ENCODE measurements at places on chromosomes 6 and 20. TPM values are rescaled to one million over a fixed set of nuclear protein-coding genes. Genes with fewer than 3 reads are reported as not detected.

The DAAM2 gene
- 45.2 TPM for total RNA-seq

The CARMIL1 gene
- 8.2 TPM for total RNA-seq

The LY6G6F gene
- not detected for total RNA-seq

DNA sequence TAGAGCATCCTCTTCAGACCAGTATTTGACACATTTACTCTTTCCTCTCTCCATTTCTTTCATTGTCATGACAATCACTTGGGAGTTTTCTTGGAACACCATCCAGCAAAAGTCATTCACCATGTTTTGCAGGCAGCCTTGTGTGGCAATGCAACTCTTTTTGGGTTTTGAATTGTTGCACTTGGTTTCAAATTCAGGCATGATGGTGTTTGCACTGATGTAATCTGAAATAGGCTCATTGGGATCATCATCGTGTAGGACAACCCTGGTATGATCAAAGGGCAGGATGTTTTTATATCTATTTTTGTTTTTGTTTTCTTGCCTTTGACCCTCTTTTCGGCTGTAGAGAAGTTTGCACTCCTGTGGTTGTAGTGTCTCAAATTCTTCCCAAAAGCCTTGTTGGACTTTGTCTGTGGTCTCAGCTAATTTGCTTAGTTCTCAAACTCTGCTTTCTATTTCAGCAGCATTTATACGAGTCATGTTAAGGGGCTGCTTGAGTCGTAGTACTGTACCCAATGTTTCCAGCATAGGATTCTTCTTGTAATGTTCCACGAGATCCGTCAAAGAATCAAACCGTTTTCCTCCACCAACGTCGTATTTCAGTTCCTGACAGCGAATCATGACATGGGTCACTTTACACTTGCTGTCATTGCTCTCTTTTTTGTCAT, 160.8 kb upstream of the TNFAIP3 start:
- DNase-seq: no peak

DNA sequence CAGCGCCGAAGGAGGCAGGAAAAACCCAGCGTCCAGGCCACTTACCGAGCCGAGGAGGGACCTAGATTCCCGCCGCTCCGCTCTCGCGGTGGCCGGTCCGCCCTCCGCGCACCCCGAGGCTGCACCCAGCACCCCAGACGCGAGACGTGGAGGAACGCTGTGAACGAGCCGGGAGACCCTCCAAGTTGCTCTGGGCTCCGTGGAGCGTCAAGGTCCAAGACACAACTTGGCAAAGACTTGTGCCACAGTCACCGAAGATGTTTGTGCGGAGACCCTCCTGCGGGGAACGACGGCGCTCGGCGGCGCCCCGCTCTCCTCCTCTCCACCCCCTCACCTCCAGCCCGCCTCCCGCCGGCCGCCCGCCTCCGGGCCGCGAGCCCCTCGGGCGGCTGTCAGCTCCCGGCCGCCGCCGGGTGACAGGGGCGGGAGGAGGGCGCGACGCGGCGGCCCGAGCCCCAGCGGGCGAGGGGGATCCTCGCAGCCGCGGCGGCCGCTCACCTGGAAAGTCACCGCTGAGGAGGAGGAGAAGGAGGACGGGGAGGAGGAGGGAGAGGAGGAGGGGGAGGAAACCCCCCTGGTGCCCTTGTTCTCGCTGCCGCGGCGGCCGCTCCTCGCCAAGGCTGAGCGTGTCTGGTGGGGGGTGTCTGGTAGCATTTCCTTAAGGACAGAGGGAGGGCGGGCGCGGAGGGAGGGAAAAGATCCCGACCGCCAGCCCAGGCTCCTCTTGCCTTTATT, 637 bp upstream of the HIVEP2 start:
- no peak for DNase-seq

GRCh38 chr6:109671733-109672132, 19.3 kb downstream of the AK9 start:
- no peak for DNase-seq

DNA sequence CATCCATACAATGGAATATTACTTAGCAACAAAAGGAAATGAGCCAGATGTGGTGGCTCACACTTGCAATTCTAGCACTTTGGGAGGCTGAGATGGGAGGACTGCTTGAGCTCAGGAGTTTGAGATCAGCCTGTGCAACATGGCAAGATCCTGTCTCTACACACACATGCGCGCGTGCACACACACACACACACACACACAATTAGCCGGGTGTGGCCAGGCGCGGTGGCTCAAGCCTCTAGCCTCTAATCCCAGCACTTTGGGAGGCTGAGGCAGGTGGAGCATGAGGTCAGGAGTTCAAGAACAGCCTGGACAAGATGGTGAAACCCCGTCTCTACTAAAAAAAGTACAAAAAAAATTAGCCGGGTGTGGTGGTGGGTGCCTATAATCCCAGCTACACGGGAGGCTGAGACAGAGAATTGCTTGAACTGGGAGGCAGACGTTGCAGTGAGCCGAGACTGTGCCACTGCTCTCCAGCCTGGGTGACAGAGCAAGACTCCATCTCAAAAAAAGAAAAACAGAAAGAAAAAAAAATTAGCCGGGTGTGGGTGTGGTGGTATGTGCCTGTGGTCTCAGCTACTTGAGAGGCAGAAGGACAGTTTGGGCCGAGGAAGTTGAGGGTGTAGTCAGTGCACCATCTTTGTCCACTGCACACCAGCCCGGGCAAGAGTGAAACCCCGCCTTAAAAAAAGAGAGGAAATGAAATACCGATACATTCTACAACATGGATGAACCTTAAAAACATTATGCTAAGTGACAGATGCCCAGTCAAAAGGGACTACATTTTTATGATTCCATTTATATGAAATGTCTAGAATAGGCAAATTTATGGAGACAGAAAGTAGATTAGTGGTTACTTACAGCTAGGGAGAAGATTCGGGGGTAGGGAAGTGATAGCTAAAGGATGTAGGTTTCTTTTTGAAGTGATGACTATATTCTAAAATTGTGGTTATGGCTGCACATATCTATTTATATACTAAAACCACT, 52.5 kb downstream of the RBL1 start:
- DNase-seq: no peak

DNA sequence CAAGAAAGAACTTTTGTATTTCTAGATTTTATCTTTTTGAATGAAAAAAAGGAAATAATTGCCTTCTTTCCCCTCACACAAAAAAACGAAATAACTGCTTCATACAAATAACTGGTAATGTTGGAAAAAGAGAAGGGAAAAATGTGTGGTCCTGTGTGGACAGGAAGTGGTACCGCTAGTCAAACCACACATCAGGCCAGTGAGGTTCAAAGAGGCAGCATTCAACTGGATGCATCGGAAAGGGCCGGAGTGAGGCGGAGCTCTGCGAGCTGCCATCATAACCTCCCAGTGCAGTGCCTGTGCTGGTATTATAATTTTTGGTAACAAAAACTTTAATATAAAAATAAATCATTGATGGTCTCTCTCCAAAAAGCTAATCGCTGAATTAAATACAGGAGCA, 111.2 kb downstream of the IRF4 start:
- DNase-seq: no peak

- no peak for DNase-seq
Observed at GRCh38 chr6:21710216-21710615, 116.7 kb downstream of the SOX4 start.

- DNase-seq: no peak
Observed at GRCh38 chr6:73644941-73645591, 8.7 kb downstream of the SLC17A5 start.

- DNase-seq: no peak
Observed at GRCh38 chr6:15352845-15353244, 107.0 kb downstream of the JARID2 start.

GRCh38 chr6:56730663-56731529, 88.2 kb upstream of the DST start:
- no peak for DNase-seq

DNA sequence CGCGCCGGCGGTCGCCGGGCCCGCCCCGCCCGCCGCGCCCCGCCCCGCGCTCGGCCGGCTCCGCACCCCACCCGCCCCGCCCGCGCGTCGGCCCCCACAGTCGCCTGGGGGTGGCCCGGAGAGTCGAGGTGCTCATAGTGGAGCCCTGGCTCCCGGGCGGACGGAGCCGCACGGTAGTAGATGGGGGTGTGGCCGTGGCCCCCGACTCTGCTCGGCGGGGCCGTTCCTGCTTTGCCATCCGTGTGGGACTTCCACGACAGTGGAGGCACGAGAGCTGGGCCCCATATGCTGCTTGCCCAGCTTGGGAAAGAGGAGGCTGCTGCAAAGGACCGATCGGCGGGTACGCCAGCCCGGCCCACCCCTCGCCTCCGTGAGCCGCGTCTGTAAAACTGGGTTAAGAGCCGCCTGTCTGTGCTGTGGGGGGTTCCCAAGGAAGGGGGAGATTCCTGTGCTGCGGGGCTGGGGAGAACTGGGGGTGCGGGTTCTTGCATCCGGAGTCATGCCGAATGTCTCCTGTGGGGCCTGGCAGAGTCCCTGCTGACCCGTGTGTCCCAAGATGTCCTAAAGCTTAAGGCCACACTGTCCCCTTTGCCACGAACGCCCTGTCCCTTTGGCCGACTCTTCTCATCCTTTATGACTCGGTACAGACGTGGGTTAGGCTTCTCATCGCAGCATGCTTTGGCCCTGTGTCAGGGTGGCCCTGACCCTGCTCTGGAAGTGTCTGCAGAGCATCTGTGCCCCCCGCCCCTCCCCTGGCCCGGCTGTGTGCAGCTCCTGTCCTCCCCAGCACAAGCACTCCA, at the start of gene OPRL1:
Gene OPRL1, plus strand, starts transcription at position 70 of the 800 bp plus-strand sequence. CDS start 12,639 bp downstream, outside the sequence.
- DNase-seq: no peak

- DNase-seq: peak; percentile 10
Observed at GRCh38 chr20:24968278-24968800, 19.3 kb downstream of the CST7 start.

DNA sequence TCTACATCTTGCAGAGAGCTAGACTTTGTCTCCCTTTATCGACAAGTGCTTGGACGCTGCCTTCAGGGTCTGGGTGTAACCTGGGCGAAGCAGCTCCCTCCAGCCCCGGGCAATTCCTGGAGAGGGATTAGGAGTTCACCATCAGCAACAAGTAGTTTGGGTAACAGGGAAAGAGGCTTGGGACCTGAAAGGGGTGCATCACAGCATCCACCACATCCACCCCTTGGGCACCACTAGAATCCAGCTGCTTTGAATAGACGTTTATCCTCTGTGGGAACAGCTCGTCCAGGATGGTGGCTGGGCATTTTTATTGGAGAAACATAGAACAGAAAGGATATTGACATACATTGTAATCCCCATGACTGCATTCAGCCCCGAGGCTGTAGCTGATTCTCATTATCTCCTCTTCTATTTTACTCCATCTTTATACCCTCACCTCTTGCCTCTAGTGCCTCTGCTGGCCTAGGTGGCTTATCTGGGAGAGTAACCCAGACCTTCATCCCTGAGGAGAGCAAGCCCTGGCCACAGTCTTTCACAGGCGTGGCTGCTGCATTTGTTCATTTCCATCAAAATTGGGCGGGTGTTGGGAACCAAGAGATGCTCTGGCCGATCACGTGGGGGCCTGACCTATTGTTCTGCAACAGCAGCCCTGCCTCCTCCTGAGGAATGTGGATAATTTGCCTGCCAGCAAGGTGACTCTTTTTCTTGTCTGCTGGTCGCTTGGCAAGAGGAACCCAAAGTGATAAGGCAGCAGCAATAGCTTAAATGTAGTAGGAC, 109.2 kb upstream of the RALGAPA2 start:
- DNase-seq: no peak

- no peak for DNase-seq
Observed at GRCh38 chr6:3005077-3005476, 5.4 kb downstream of the NQO2 start.

DNA sequence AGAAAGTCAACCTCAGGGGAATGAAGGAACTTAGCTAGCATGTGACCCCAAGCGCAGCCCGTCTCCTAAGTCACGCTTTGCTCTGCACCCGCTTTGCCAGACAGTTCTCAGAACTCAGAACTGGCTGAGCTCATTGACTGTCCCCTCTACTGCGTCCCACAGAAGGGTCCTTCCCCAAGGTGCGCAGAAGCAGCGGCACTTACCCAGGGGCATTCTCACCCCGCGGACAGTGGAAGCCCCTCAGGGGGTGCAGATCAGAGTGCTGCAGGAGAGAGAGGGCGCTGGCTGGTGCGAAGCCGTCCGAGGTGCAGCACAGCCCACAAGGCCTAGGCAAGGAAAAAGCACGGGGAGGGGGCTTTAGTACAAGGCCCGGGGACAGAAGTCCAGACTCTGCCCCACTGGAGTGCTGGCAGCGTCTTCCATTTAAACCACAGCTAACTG, 807 bp downstream of the SNHG17 start:
- DNase-seq: no peak

DNA sequence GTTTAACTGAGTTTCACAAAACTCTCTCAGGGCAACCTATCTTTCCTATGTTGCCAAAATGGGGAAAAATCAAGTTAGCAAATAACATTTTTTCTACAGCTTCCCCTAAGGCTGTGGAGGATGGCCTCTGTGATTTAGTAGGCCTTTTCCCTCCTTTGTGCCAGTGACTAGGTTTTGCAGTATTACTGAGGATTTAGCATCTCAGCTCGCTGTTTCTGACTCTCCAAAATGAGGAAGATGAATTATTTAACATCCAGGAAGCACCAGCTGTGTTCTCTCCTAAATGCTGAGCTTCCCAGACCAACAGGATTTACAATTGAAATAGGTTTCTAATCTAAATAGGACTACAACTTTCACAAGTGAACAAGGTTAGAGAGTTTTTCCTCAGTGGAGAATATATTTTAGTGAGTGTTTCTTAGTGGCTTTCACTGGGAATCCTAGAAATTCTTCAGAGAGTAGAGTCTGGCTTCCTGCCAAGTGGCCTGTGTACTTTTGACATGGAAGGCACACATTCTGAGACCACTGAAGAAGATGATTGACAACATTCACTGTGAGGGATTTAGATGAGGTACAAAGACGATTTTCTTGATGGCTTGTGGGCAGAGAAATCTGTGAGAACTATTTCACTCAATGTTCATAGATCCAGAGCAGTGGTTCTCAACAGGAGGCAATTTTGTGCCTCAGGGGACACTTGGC, 62.4 kb downstream of the PTCHD4 start:
- DNase-seq: no peak

- DNase-seq: no peak
Observed at GRCh38 chr6:131946404-131946991, 4.7 kb downstream of the CCN2 start.

DNA sequence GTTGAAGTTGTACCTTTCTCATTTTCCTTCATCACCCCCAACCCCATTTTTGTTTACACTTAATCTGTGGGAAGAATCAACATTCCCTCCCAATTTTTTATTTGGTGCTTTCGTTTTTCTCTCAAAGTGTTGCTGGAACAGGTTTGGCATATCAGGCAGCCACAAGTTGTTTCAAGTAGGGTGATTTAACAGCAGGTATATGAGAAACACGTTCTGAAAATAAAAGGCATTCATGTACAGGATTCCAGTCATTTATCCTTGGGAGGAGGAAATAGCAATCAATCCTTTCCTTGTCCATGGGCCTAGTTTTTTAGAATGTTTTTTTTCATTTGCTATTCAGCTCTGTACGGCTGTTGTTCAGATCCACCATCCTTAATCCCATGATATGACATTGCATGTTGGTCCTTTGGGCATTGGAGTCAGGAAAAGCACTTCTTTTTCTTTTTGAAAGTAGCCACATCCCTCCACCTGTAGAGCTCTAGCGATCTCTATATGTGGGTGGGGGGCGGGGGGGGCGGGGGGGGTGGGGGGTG, 120.2 kb downstream of the JARID2 start:
- DNase-seq: no peak

DNA sequence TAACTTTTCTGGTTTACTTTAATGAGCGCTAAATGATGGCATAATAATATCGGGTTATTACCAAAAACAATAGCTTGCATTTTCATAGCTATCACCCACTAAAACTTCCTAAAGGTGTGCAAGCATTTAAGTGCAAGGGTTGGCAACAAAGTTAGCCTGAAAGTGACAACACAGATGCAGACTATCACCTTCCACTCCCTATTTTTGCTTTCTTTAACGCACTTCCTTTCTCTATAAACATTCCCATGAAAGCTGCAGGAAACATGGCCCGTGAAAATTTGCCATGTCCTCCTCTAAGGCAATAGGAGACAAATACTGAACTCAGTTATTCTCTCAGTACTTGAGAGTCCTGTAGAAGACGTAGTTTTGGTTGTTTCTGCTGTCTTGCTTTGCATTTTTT, 2.7 kb downstream of the MYCT1 start:
- DNase-seq: no peak

Measured in sigmoid colon (tissue), 7 donors.